Stimulated activated CD4-positive, alpha-beta T cell treated with anti-CD3 and anti-CD28 coated beads, Interleukin-1b, Interleukin-23, amount 100 ng/mL, for 48 hours (primary cell): ENCODE measurements at places on chromosomes 3 and 15.

DNA sequence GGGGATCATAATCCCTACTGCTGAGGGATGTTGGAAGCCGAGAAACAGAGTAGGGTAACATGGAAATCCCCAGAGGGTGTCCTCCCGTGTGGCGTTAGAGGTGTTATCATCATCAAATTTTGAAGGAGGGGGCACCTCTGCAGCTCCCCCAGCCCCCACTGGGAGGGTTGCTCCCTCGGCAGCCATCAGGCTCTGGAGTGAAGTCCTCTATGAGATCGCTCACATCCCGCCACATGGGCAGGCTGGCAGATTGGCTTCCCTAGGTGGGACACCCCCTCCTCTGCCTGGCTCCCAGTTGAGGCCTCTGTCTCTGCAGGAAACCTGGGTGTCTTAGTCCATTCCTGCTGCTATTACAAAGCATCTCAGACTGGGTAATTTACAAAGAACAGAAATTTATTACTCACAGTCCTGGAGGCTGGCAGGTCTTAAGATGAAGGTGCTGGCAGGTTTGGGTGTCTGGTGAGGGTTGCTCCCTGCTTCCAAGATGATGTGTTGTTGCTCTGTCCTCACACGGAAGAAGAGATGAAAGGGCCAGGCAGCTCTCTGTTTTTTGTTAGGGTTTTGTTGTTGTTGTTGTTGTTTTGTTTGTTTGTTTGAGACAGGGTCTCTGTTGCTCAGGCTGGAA is 120.5 kb downstream of the NUP210 start:
- no peak for DNase-seq

DNA sequence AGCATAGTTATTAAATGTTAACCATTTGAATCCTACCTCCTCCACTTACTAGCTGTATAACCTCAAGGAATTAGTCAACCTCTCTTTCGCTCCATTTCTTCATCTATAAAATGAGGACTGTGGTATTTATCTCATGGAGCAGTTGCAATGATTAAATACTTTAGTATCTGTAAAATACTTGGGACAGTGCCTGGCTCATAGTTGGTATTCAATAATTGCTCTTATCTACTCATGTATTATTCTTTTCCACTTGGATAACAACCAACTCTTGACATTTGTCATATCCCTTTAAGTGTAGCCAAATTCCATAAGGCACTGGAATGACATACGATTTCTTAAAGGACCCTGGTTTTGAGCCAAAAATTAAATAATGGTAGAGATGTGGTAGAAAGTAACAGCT is 72.0 kb downstream of the FSIP1 start:
- no peak for DNase-seq

GRCh38 chr15:90837094-90837493 is 31.3 kb upstream of the FURIN start:
- DNase-seq: peak; percentile 81

DNA sequence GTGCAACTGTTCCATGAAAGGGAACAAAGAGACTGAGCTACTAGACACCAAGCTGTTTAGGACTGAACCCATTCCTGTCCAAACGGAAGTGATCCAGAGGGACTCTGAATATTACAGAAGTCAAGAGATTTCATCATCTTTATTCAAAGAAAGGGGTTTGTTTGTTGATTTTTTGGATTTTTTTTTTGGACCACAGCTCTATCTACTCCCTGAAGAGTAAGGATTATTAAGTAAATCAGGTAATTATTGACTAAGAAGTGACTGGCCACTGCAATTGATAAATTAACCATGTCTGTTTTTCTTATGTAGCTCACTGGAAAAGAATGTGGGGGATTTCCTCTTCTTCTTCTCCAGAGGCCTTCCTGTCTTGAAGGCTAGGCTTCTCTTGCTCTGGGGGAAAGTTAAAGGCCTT is 146.6 kb upstream of the TPM1 start:
- DNase-seq: no peak

GRCh38 chr15:26555898-26556297 is 217.0 kb downstream of the GABRB3 start:
- DNase-seq: no peak
